ENCODE measurements at places on chromosomes 6 and 20.
A peak's percentile ranks its signal among the peaks of the same experiment; 100 is the strongest.

DNA sequence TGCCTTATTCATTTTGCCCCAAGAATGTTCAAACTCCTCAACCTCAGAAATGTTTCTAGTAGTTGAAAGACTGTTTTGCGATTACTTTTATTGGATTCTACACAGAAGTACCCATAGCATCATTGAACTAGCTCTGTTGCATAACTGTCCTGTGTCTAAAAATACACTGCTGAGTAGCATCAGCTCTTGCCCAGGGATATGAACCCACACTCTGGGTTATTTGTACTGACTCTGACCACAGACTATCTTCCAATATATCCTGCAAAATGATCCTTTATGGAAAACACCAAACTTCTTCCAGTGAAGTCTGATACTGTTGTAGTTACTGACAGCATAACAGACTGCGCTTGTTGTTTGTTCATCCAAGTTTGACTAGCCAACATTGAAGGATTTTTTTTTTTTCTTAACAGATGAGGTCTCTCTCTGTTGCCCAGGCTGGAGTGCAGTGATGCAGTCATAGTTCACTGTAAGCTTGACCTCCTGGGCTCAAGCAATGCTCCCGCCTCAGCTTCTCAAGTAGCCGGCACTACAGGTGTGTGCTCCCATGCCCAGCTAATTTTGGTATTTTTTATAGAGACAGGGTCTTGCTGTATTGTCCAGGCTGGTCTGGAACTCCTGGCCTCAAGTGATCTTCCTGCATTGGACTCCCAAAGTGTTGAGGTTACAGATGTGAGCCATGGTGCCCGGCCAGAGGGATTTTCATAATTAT, 49.9 kb downstream of the TULP4 start:
- no peak for DNase-seq

DNA sequence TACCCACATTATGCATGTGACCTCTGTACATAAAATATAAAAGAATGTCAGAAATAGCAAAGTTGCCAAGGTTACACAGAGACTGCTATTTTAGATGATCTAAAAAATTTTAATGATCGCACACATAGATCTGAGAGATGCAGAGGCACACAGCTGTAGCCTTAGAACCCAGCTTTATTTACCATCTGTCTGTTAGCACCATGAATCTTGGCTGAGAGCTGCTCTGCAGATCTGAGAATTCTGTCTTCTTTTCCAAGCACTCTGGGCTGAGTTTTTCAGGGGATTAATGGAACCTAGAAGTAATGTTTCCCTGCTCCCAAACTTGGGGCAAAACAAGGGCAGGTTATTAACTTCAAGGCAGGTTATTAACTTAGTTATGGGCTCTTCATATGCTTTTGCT, 248.7 kb upstream of the JAG1 start:
- DNase-seq = no peak

DNA sequence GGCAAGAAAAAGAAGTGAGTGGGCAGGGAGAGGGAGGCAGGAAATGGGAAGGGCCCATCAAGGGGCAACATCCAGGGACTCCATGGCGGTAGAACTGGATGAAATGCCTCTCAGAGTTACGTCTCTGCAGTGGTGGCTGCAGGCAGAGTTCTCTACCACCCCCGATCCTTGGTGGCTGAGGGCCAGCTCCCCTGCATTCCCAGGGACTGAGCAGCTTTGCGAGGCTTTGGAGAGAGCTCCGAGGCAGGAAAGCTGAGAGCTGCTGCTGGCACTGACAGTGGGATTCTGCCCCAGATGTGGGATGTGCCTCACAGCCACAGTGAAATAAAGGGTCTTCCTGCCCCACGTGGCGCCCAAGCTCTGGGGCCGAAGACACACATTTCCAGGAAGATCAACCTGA, 236.6 kb downstream of the SLC24A3 start:
- no peak for DNase-seq

DNA sequence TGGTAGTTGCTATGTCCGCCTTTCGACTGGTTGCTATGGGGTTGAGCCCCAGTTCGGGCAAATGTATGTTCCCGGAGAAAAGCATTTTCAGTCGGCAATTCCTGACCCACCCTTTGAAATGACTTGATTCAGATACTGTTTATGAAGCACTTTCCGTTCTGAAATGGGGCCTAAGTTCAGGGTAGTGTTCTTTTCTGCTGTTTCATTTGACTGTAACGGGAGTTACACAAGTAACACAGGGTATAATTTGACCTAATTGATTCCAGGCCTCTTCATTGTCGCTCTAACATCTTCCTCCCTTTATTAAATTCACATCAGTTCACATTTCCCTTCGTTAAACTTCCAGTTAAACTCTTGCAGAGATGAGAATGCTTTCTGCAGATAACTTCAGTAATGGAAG, 85.5 kb downstream of the BMP6 start:
- no peak for DNase-seq

DNA sequence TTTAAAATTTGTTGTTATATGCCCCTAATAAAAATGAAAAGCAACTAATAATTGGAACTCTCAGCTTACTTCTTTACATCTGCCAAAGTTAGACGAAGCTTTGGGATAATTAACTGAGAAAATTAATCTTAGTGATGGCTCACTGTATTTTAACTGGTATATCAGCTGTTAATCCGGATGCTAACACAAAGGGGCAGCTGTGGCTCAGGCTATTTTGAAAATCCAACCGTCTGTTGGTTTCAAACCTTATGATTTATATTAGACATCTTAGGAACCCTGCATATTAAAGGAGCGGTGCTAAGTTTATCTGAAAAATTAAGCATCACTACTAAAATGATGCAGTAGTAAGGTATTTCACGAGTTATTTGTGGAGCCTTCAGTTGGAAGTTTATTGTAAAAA, 96.6 kb downstream of the AKAP7 start:
- DNase-seq = no peak

DNA sequence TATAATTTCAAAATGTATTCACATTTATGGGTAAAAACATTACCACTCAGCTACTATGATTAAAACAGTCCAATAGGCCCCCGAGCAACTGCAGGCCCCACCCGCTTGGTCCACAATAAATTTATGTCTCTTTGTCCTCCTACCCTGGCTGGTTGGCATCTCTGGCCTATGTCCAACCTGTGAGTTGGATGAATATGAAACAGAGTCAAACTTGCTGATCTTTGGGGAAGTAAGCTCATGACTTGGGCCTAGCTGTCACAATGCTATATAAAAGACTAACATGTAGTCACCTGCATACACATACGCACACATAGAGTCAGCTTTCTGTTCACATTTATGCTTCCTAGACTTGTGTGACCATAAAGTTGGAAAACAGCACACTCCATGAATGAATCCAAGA, 20.5 kb downstream of the MAP7 start:
- DNase-seq = no peak

DNA sequence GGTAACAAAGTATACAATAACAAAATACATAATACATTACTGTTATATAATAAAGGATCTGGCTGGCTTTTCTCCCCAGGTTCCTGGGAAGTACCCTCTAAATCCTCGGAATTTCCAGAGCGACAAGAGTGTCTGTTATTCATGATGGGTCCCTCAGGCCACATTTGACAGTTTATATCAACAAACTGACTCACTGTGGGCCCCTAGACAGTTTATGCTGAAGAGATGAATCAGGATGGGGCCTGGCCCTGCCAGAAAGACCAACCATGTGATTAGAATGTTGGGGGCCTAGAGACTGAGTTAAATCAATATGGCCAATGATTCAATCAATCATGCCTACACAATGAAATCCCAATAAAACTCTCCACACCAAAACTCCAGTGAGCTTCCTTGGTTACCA, 13.5 kb downstream of the USP45 start:
- no peak for DNase-seq

- DNase-seq = peak; percentile 36
Measured at GRCh38 chr6:37525460-37526357, 26.0 kb upstream of the CCDC167 start.

GRCh38 chr6:18100296-18100695, 22.2 kb downstream of the NHLRC1 start:
- no peak for DNase-seq

GRCh38 chr6:12482386-12483375, 192.5 kb downstream of the EDN1 start:
- DNase-seq = peak; percentile 2
